Stimulated activated CD4-positive, alpha-beta T cell treated with anti-CD3 and anti-CD28 coated beads, Interleukin-1b, Interleukin-23, amount 100 ng/mL, for 1 hour (primary cell): ENCODE measurements at places on chromosomes 2 and 18.

DNA sequence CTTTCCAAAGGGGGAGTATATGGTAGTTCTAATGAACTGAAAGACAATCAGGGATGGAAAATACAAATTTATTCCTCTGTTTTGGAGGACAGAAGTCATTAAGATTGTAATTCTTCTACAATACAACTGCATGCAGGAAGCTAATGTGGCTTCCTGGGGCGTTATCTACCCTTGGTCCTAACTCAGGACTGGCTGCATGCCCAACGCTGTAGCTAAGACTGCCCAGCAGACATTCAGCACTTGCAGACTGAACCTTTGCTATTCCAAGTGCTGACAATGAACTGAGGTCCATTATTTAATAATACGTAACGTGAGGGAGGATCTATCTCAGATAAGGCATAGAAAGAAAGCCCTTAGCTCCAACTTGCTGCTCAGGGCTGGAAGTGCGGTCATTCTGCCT lies 53.2 kb downstream of the ZAP70 start:
- no peak for DNase-seq

- DNase-seq: no peak
Measured at GRCh38 chr2:117982376-117983033, 31.4 kb downstream of the CCDC93 start.

DNA sequence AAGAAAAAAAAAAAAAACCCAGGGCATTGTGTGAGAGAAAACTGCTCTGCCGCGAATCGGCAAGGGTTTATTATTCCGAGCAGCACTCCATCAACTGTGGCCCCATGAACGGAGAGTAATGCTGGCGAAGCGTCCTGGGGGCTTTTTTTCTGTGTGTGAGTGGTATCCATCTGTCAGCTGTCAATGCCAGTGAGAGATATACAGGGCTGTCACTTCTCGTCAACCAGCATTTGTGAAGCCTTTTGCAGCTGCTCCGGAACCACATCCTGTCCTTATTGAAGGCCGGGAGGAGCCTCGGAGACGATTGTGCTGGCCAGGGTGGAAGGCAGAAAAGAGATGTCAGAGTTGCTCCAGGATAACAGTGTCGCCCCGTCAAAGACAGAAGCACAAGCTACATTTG lies 356.9 kb upstream of the SMIM21 start:
- no peak for DNase-seq

GRCh38 chr2:241315879-241316631 lies at the start of gene SEPTIN2:
Gene SEPTIN2 (plus strand): TSS chr2:241315925. CDS start chr2:241324233, 8,308 bp downstream.
- DNase-seq: peak; percentile 39

- DNase-seq: no peak
Measured at GRCh38 chr18:22504251-22505030, 86.7 kb upstream of the CTAGE1 start.

- no peak for DNase-seq
Measured at GRCh38 chr2:42223067-42223854, 54.1 kb downstream of the EML4 start.

DNA sequence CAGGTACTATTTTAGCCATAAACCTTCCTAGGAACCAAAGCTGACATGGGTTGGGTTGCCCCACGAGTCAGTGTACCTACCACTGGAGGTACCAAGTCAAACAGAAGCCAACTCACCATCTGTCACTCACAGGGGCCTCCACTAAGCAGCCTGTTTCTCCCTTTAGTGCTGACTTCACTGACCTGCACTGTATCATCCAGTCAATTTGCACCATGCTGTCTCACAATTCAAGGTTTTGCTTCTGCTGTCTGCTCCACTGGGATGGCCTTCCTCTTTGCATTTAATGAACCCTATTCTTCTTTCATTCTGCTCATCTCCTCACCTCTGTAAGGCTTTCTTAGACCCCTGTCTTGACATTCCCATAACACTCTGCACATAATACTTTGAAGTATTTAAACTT lies 47.2 kb downstream of the EIF2AK3 start:
- no peak for DNase-seq

DNA sequence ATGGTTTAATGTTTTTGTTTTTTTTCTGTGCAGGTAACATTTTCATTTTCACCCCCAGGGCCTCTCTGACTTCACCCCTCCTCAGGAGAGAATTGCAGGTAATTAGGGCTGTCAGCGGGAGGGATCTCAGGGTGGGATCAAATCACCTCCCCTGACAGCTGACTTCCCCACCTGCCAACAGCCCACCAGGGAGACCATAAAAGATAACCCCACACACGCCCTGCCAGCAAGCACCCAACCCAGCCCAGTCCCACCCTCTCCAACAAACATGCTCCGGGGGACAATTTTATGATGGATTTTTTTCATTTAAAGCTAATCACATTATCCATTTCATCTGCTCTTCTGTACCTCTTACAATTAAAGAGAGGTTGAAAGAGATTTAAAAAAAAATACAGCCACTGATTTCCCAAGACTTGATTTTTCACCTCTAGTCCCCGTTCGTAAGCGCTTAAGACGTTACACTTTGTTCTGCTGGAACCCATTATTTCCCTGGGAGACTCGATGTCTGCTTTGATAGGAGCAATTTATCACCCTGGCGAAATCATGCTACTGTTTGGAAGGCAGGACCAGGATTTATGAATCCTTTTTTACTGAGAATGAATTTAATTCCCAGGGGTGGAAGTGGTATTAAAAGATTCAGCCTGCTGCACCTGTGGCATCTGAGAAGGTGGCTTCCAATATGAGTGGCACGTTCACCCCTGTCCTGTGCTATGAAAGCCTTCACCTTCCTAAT lies 232.9 kb upstream of the ID2 start:
- DNase-seq: no peak

DNA sequence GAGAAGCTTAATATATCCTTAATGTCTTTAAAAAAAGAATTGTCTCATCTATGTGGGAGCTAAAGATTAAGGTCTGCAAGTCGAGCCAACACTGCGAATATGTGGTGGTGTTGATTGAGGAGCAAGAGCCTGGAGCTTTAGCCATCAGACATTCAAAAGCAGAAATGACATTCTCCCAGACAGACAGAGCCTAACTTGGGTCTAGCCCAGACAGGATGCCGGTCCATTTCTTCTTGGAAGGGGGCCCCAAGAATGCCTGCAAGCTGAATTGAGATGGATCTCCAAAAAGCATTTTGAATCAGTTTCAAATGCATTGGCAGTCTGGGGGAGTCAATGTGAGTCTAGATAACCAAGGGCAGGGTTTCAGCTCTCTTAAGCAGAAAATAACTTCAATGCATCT lies 30.1 kb upstream of the EML4 start:
- DNase-seq: no peak

- no peak for DNase-seq
Measured at GRCh38 chr18:37138456-37138855, 309.5 kb downstream of the KIAA1328 start.

- no peak for DNase-seq
Measured at GRCh38 chr18:5197461-5197860, 404 bp upstream of the AKAIN1 start.

DNA sequence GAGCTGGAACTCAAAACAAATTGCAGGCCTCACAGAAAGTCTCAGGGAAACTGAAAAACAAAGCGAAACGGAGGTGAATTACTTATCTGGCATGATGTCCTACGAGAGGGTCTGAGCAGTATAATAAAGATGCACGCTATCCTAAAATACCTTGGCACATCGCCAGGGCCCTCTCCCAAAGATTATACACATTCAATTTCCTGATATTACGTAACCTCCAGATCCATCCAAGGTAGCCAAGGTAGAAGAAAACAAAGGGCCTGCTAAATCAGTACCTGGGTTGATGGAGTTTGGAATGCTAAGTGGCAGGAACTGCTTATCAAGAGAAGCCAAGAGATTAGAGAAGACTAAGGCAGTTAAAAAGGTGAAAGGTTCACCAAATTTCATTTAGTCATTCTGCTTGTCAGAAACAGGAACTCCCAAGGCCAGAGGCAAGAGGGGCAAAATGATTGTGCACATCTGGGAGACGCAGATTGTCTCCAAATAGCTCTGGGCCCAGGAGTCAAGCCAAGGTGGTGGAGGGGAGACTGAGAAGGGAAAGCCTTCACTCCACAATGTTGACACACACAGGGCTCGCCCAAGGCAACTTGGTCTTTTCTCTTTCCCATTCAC lies 236.8 kb upstream of the ATP5MC3 start:
- no peak for DNase-seq

GRCh38 chr2:177799531-177799930 lies 273.0 kb downstream of the PDE11A start:
- no peak for DNase-seq

DNA sequence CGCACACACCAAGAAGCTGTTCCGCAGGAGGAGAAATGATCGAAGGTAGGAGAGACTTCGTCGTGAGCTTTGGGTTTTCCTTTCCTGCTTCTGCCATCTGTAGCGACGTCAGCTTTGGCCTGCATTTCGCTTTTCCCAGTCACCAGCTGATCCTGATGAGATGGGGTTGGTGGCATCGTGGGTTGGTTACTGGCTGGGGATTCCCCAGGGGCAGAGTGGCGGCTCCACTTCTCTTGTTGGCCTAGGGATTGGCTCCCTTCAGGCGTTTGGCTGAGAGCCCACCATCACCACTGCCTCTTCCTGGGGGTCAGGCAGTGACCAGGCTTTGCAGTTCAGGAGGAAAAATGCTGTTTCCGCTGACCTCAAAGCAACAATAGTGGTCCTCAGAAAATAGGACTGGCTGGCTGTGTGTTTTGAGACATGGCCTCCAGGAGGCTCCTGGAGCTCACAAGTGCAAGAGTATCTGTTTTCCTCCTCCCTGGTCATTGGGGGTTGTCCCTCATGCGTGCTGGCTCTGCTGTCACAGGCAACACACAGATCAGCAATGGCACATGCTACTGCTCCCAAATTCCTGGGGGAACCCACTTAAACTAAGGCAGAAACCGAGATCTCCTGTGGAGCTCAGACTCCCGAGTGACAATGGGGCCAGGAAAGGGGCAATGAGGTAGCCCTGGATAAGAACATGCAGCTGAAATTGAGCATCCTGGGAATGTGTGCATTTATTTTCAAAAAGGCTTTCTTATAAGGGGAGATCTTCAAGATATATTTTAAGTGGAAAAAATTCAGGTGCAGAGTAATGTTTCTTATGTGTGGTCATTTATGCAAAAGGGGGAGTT lies 173.0 kb downstream of the CTIF start:
- DNase-seq: no peak

DNA sequence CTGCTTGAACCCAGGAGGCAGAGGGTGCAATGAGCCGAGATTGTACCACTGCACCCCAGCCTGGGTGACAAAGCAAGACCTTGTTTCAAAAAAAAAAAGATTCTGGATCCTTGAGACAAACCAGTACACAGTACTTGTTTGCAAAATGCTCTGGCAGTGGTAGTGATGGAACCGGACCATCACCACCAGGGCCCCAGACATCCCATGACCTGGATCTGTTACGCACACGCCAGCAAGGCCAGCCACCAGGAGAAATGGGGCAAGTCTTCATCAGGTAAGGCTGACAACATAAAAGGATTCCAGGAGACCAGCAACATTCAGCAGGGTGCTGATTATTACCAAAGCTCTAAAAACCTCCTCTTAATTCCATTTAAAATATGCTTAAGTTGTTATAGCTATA lies 35.5 kb downstream of the TBC1D8 start:
- no peak for DNase-seq

- DNase-seq: no peak
Measured at GRCh38 chr18:1045658-1046057, 141.0 kb downstream of the ADCYAP1 start.

DNA sequence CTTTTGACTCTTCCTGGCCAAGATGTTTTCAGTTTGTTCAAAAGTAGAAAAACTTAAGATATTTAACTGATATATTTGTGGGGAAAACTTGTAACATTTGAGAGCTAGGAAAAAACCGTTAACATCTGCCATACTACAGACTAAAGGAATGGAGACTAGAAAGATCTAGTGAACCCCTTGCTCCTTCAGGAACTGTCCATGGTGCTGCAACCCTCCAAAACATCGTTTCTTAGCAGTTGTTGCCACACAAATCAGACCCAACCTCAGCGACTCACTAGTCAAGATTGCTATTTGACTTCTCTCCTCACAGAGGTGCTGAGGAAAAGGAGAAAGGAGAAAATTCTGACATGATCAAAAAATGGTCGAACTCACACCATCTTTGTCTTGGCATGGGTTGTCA lies 393.8 kb upstream of the LYPD1 start:
- no peak for DNase-seq

- DNase-seq: no peak
Measured at GRCh38 chr2:163044114-163044513, 205.5 kb upstream of the KCNH7 start.

DNA sequence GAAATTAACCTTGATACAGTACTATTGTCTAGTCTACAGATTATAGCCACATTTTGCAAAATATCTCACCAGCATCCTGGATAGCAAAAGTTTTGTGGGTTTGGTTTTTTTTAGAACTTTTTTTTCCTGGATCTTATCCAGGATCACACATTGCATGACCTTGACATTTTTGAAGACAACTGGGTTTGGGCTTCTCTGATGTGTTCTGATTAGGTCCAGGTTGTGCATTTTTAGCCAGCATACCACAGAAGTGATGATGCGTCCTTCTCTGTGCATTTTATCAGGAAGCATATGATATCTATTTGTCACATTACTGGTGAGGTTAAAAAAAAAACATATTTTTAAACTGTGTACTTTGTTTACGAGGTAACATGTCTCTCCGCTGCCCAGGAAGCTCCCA lies 221.0 kb upstream of the OSR1 start:
- DNase-seq: no peak

- DNase-seq: no peak
Measured at GRCh38 chr2:102366406-102367112, 11.0 kb downstream of the IL18R1 start.

DNA sequence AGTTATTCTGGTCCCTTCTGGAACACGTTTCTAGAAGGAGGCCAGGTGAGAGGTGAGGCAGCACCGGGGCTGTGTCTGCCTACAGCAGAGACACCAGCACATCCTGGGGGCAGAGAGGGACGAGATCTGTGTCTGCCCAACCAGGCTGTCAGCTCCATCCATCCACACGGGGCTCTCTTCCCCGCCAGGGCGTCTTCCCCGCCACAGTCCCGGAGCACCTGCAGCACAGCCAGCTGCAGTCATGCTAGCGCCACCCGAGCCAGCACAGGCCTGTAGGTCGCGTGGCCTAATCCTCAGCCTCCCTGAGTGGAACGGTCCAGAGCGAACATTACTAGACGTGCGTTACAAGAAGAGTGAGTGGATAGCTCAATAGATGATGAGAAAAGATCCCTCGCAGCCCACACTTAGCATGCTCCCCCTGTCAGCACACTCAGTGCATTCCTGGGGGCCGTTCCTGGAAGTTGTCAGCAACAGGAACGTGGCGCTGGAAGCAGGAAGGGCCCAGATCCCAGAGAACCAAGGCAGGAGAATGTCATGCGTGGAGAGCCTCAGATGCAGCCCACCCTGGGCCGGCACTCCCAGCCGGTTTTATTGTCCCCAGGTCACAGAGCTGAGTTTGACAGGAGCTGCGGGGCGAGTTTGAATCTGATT lies 179.0 kb downstream of the TWIST2 start:
- no peak for DNase-seq

GRCh38 chr2:10964052-10964790 lies 52.5 kb downstream of the KCNF1 start:
- DNase-seq: no peak
